ENCODE measurements at places on chromosomes 4 and X.

DNA sequence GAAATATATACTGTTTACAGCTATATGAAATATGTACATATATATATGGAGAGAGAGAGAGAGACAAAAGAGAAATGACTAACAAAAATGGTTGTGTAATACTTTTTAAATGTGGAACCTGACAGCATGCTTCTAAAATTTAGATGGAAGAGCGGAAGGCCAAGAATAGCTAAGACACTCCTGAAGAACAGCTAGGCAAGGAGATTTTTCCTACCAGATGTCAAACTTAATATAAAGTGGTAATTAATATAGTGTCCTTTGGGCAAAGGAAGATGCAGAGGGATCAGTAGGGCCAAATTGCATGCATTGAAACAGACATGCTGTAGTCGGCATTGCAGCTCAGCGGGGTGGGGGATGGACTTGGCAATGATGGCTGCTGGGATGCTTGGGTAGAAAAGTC is 45.2 kb downstream of the ADD1 start:
- DNase-seq: no peak

GRCh38 chr4:147104768-147105167 is 159.1 kb upstream of the TTC29 start:
- no peak for DNase-seq

- no peak for DNase-seq
These were observed 8.0 kb upstream of the MSL3 start for GRCh38 chrX:11750046-11750445.

GRCh38 chr4:3827616-3828492 is 61.7 kb downstream of the ADRA2C start:
- peak; percentile 73 for DNase-seq

DNA sequence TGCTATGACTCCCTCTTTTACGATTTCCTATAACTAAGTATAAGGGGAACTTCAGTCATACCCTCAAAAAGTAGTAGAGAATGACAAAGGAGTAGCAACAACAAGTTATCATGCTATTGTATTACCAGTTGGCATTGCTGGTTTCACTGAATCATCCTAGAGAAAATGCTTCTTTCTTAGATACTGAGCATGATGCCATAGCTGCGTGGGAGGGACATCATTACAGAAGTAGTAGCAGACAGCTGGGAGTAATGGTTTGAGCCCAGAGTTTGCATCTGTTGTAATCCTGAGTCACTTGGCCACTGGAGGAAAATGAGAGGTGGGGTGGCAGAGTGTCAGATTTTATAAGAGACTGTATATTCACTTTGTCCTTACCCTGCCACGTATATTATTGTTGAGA is 38.6 kb downstream of the MTMR1 start:
- no peak for DNase-seq

DNA sequence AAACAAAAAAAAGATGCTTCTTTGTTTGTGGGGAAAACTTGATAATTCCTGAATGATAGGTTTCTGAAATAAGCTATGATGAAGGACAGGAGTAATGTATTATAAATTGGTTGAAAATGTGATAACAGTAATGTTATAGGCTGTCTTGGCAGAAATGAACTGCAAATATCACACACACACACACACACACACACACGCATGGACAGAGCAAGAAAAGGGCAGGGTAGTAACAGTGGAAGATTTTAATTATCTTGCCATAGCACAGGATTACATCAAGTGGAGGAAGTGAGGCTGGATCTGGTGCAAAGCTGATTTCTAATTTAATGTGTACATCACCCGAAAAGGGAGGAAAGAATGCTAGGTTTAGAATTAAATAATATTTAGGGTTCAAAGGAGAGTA is 97.5 kb upstream of the CXXC4 start:
- no peak for DNase-seq

DNA sequence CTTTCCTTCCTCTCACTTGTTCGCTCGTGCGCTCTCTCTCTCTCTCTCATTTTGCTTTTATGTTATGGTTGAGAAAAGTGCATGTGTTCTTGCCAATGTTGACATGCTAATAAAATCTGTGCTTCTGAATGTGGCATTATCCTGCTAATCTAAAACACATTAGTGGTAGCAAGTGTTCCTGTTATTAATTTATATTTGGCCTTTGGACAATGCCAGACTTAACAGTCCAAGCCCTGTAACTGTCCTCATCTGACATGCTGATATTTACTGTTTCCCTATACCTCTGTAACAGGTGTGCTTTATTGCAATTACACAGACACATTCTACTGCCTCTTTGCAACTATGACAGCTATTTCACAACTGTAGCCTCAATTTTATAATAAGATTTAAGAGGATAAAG is 2.7 kb downstream of the PPARGC1A start:
- no peak for DNase-seq

DNA sequence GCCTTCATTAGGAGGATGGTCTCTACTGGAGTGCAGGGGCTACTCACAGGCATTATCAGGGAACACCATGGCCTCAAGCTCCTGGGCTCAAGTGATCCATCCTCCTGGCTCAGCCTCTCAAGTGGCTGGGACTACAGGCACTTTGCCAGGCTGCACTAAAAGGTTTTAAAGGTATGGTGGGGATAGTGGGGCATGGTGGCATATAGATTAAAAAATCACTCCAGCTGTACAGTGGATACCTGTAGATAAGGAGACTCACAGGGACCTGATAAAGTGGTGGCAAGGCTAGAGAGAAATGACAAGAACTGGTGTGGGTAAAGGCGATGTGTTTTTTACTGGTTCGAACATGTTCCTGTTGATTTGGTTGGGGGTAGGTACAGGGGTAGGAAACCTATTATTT is 5.9 kb downstream of the ZAR1 start:
- no peak for DNase-seq

GRCh38 chr4:20288047-20288650 is 36.4 kb downstream of the SLIT2 start:
- no peak for DNase-seq

DNA sequence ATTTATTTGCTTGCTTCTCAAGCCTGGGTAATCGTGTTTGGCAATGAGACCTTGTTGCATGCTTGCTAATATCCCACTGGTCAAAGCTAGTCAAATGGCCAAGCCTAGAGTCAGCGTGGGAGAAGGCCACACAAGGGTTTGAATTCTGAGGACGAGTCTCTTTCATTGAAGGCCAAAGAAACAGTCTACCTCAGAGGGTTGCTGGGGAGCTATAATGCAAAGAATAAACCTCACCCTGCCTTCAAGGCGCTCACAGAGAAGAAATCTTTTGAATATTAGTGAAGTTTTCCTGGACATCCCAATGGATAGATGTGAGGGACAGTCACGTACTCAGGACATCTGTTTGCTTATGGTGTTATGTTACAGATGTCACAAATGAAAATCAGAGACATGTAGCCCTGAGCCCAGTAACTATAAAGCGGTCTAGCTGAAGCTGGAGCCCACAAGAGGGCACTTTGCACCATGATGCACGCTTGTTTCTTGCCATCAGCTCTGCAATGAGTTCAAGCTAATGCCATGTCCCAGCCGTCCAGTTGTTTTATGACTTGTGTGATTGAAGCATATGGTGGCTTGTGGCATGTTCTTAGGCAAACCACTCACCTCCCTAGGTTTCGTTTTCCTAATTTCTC is 1.1 kb upstream of the TLR3 start:
- no peak for DNase-seq

GRCh38 chrX:148794350-148794749 is 293.9 kb downstream of the AFF2 start:
- no peak for DNase-seq

DNA sequence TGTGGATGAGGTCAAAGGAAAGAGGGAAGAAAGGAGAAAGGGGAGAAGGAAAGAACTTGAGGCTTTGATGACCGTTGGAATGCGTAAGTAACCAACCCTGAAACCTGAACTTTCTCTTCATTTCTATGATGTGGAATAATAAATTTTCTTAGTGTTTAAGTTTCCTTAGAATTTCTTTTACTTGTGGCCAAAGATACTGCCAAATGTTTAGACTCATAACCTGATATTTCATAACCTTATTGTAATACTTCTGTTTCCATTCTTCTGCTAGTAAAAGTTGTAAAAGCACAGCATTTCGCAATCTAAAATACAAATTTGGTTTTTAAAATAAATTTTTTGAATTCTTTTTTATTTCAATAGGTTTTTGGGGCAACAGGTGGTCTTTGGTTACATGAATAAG is 258.5 kb upstream of the GIMD1 start:
- DNase-seq: no peak

DNA sequence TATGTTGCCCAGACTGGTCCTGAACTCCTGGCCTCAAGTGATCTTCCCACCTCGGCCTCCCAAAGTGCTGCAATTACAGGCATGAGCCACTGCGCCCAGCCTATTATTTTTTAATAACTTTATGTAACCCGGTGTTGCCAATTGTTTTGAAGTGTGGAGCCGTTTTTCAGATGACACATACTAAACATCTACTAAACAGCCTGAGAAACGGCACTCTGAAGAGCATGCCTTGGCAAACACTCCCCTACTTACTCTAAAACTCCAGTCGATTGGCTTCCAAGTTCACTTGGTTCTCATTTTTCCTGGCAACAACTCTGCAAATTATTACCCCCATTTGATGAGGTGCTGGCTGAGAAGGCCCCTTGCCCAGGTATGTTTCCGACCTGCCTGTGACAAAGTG is 131.1 kb downstream of the GPR143 start:
- no peak for DNase-seq

DNA sequence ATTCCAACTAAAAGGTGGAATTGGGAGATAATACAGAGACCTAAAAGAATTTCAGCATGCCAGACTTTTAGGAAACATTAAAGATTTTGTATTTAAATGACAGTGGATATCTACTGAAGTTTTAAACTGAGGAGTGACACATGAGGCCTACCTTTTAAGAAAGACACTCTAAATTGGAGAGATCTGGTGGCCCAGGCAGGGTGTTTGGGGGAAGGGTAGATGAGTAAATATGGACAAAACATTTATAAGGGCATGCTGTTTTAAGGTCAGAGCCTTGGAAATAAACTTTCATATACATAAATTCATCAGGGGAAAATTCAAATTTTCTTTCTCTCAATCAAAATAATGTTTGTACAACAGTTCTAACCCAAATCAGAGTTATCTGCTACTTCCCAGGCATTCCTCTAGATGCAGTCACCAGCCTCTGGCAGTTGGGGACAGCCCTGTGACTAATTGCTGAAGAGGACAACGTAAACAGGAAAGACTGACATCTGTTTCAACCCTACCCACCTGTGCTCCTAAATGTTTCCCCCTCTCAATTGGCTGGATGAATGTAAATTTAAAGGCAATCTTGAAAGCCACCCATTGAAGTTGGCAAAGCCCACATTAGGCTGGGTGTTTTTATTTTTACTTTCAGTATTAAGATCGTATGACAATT is 1646.9 kb upstream of the ADGRL3 start:
- peak; percentile 10 for DNase-seq

GRCh38 chrX:545452-545885 is 85.1 kb upstream of the SHOX start:
- DNase-seq: no peak

DNA sequence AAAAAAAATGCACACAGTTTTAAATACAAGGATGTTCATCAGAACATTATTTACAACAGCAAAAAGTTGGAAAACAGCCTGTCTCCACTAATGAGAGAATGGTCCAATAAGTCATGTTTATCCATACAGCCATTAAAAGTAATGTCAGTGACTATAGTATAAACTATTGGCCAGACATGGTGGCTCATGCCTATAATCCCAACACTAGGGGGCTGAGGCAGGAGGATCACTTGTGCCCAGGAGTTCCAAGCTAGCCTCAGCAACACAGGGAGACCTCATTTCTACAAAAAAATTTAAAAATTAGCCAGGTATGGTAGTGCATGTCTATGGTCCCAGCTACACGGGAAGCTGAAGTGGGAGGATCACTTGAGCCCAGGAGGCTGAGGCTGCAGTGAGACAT is 48.1 kb upstream of the IL13RA1 start:
- DNase-seq: no peak

GRCh38 chrX:67555578-67556203 is 11.9 kb downstream of the AR start:
- DNase-seq: peak; percentile 44

- DNase-seq: peak; percentile 46
These were observed 103.4 kb upstream of the PAK3 start for GRCh38 chrX:110992611-110993010.

DNA sequence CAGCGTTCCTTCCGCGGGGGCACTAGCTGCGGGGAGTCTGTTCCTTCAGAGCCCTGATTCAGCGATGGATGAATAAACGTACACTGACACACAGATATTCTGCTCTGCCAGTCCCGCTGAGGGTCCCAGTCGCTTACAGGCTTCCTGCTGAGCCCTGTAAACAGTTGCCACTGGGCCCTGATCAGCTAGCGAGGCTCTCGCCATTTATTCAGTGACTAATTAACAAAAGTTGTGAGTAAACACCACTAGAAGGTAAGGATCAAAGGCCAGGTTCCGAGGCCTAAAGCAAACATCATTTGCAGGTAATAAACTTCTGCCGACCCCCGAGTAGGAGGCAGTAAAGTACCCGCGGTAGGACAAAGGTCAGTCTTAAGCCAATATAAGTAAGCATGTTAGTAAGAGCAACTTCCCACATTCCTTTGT is 442.6 kb upstream of the GALNT7 start:
- DNase-seq: no peak

- peak; percentile 33 for DNase-seq
These were observed 80.8 kb downstream of the HMGN5 start for GRCh38 chrX:81120936-81121371.

DNA sequence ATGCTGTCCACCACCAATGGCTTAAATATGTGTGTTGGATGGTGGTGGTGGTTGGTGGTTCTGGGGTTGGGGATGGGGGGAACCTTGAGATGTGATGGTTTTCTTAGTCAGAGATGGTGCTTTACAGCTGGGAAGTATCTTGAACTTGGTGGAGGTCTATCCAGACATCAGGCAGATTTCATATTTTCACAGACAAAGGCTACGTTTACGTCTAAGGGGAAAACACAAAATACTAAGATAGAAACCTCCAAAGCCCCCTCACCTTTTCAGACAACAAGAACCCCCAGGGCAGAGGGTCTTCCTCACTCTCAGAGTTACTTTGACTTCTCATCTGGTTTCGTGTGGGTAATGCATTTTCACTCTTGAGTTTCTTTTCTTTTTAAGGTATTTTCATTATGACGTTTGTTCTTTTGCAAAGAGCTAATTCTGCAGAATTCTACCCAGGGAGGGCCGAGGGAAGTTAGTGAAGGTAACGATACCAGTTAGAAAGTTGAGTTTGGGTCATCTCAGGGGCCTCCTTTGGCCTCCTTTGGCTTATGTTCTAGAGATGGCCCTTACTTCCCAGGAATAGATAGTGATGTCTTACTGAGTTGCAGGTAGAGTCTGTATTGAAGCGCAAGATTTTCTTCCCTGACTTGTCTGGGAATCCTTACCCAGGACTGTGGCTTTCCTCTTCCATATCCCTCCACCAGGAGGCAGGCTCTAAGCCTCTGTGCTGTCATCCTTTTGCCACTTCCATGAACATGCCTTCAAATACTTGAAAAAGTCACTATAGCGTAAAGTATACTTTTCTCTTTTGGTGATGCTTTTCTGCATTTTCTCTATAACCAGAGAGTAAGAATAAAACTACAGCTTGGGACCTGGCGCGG is 31.9 kb downstream of the RHOH start:
- peak; percentile 60 for DNase-seq

GRCh38 chr4:134024251-134024650 is 177.3 kb downstream of the PABPC4L start:
- DNase-seq: peak; percentile 11

- DNase-seq: no peak
These were observed 85.1 kb downstream of the MFAP3L start for GRCh38 chr4:169941141-169941540.

- DNase-seq: no peak
These were observed 631.7 kb upstream of the GRIA3 start for GRCh38 chrX:122552286-122552800.

Measured in iPS-NIHi11 (cell line).